Right lung (tissue), 10 donors: ENCODE measurements at places on chromosomes 5 and 9. TPM values are rescaled to one million over a fixed set of nuclear protein-coding genes. Genes with fewer than 3 reads are reported as not detected.

- DNase-seq, result no peak
These were observed 52.2 kb downstream of the NXNL2 start for GRCh38 chr9:88587182-88587581.

DNA sequence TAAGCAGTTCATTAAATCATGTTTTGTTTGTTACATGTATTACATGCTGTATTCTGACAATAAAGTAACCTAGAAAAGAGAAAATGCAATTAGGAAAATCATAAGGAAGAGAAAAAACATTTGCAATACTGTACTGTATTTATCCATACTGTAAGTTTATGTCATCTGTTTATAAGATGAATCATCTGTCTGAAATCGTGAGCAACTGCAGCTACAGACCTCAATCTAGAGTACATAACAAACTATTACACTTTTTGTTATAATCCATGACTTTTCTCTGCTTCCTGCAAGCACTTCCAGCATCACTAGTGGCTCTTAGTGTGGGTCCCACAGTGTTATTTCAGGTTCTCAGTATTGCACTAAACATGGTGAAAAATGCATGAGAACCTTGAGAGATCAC lies 144.4 kb upstream of the NR4A3 start:
- no peak for DNase-seq

GRCh38 chr9:37565661-37566618 lies 10.2 kb downstream of the FBXO10 start:
- DNase-seq, result no peak

DNA sequence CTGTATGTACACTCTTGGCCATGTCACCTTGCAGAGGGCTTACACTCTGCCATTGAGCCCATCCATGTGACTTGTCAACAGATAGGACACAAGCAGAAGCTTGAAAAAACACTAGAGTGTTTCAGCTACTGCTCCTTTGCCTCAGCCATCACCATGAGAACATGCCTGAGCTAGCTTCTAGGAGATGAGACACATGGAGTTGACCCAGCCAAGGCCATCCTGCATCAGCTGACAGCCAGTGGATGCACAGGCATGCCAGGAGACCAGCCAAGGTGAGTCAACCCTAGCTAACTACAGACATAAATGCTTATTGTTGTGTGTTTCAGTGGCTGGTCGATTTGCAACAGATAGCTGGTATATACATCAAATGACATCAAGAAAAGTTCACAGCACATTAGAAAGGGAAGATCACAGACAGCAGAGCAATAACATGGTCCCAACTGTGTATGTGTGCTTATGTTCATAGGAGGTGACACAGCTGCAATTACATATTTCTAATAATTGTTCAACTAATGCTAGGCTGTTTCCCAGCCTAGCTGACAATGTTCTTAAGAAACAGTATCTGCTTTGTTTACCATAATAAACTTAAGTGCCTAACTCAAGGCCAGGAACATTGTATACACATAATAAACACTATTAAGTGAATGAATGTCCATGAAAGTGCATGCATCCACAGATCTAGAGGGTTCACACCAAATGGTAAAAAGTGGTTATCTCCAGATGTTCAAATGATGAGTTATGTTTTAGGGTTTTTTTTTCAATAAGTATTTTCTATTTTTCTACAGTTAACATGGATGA lies 105.7 kb downstream of the SPOCK1 start:
- no peak for DNase-seq

DNA sequence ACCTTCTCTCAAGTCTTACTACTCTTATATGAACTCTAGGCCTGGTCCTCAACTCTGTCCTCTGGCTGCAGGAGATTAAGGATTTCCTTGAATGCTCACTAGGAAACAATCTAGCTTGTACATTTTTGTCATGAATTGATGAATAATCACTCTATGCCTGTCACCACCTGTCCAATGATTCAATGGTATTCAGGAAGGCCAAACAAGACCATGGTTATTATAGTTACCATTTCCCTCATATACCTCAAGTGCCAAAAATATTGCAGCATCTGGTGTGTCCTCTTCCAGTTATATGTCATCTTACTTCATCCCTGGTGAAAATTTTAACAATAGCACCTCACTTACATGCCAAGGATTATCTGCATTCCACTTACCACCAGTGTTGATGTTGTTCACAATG lies 179.0 kb upstream of the MOCS2 start:
- no peak for DNase-seq

DNA sequence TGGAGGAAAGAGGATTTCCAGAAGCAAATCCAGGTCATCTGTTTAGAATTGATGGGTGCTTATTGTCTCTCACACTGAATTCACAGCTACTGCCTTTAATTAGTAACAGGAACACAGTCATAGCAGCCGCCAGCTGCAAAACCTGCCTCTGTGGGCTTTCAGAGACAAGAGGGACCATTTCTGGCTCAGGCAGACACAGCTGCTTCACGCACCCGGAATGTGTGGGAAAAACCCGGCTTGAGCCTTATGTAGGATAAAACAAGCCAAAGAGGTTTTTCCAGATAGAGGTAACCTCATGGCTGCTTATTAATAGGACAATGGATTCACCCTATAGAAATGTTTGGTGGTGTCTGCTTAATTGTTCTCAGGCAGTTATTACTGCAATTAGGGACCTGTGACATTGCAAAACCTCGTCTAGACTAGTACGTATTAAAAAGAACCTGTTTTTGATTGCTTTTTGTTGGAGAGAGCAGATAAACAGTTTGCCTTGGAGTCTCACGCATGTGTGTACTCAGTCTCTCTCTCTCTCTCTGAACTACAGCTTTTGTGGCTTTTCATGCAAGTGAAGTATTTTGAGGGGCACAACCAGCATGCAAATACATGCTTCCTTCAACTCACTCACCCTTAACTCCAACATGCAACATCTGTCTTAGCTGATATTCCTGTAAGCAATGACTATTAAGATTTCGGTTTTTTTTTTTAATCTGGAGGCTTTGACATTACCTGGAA lies 302.7 kb downstream of the PLK2 start:
- DNase-seq, result no peak

DNA sequence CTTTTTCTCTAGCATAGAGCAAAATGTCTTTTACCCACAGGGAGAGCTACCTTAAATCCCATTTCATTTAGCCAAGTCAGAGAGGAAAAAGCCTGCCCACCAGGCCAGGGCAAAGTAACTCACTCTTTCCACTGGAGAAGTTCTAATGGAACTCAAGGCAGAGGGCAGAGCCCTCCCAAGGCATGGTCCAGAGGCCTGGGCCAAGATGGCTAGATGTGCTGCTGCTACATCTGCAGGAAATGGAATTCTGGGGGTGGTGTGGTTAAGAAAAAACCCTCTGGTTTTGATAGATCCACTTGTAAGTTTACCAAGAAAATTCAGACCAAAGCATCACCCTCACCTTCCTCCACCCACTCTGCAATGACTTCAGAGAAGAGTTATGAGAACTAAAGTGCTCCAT lies 37.3 kb downstream of the CSF2 start:
- DNase-seq, result no peak

GRCh38 chr9:16191691-16192402 lies 639.0 kb downstream of the CCDC171 start:
- peak; percentile 70 for DNase-seq

DNA sequence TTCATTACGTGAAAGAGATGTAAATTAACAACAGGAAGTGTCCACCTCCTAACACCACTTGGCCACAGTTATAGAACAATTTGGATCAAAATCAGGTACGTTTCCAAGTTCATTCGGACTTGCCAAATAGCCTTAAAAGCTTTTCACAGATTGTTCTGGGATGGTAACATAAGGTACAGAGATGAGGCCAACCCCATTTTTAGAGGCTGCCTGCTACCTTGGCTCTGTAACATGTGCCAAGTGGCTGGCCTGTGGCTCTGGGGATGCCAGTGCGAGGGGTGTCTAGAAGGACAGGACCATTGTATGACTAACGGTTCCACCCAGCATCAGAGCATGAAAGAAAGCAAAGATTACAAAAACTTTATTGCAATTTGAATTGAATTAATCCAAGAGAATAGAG lies 91.0 kb downstream of the LHFPL2 start:
- no peak for DNase-seq

GRCh38 chr9:122134822-122135528 lies 24.6 kb downstream of the NDUFA8 start:
- DNase-seq, result no peak

The UBE2QL1 gene
- 0.40 TPM for polyA plus RNA-seq

The HSD17B3 gene
- 0.60 TPM for polyA plus RNA-seq

The AQP3 gene
- 30.9 TPM for polyA plus RNA-seq
